ENCODE measurements at places on chromosomes 6 and 20. TPM values are rescaled to one million over a fixed set of nuclear protein-coding genes. Genes with fewer than 3 reads are reported as not detected.

SLC22A16 gene
- total RNA-seq = not detected

DNA sequence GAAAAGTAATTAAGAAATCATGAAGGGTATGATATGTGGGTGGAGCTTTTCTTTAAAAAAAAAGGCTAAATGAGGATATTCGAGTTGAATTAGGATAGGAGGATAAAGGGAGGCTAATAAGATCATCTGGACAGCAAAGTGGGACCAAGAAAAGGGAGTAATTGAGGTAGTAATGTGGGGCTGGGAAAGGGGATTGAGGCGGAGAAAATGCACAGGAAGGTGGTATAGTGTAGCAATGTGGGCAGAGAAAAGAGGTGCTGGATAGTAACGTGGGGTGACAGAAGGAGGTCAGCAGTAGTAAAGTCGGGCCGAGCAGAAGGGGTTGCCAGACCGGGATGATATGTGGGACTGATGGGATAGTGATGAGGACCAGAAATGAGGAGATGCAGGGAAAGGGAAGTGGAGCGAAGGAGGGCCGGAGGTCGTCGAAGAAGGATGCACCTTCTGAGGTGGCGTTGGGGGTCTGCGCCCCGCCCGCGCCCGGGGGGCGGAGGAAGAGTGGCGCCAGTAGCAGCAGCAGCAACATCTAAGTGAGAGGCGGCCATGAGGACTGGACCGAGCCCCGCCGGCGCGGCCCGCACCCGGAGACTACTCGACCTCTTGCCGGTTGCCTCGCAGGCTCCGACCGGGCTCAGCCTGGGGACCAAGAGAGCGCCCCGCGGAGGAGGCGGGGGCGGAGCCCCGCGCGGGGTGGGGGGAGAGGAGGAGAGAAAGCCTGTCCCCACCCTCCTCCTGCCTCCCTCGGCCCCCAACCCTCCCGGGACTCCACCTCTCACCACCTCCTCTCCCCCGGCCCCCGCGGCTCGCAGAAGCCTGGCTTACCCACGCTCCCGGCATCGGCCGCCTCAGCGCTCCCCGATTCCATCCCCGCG is 887 bp downstream of the GABBR1 start:
- no peaks in the 10 kb centered on the region for H3K27me3 ChIP-seq
- no peak overlapping the region for H3K27ac ChIP-seq
- no peaks in the 10 kb centered on the region for H3K36me3 ChIP-seq
- H3K4me1 ChIP-seq = peaks cover 45% of the 10 kb centered on the region
- peak; percentile 37 for DNase-seq

DNA sequence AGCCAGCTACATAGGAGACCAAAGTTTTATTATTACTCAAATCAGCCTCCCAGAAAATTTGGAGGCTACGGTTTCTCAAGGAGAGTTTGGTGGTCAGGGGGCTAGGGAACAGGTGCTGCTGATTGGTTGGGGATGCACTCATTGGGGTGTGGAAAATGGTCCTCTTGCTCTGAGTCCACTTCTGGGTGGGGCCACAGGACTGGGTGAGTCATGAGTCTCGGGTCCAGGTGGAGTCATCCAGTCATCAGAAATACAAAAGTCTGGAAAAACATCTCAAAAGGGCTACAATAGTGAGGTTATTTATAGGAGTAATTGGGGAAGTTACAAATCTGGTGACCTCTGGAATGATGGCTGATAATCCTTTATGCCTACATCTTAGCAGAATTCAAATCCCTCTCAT is 54.3 kb upstream of the SLC22A16 start:
- no peaks in the 10 kb centered on the region for H3K27me3 ChIP-seq
- DNase-seq = no peak
- H3K4me1 ChIP-seq = peaks cover 4% of the 10 kb centered on the region
- no peak overlapping the region for H3K27ac ChIP-seq

DNA sequence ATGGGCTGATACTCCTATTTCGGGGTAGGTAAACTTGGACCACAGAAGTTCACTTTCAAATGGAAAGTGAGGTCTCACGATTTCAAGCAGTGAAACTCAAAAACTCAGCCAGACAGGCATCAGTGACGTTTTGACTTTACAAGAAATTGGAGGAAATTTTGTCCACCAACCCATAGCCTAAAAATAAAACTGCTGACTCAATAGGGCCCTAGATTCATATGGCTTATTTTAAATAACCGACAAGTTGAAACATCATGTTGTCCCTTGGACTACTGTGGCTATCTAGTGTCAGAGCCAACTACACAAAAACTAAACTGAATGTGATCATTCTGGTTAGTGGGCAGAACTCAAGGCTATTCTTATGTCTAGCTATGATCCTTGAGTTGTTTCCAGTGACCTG is 486.3 kb downstream of the GRIK2 start:
- H3K27me3 ChIP-seq = no peaks in the 10 kb centered on the region
- H3K4me3 ChIP-seq = no peak overlapping the region
- no peaks in the 10 kb centered on the region for H3K36me3 ChIP-seq
- no peak overlapping the region for H3K27ac ChIP-seq
- DNase-seq = no peak

DNA sequence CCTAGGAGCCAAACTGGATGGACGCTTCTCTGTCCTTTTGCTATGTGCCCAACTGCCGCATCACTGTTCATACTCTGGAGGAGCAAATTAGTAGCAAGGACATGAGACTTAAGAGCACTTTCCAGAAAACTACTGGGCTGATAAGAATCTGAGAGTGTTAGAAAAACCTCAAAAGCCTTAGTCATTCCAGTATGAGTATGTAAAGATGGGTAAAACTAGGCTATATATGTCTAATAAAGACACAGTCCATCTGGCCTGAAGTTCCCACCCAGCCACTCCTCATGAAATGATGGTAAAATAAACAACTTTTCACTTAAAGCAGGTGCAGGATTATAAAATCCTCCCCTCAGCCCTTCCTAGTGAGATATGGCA is 30.6 kb downstream of the SHLD1 start:
- H3K27ac ChIP-seq = no peak overlapping the region
- peaks cover 52% of the 10 kb centered on the region for H3K36me3 ChIP-seq
- no peaks in the 10 kb centered on the region for H3K27me3 ChIP-seq
- no peak for DNase-seq

DNA sequence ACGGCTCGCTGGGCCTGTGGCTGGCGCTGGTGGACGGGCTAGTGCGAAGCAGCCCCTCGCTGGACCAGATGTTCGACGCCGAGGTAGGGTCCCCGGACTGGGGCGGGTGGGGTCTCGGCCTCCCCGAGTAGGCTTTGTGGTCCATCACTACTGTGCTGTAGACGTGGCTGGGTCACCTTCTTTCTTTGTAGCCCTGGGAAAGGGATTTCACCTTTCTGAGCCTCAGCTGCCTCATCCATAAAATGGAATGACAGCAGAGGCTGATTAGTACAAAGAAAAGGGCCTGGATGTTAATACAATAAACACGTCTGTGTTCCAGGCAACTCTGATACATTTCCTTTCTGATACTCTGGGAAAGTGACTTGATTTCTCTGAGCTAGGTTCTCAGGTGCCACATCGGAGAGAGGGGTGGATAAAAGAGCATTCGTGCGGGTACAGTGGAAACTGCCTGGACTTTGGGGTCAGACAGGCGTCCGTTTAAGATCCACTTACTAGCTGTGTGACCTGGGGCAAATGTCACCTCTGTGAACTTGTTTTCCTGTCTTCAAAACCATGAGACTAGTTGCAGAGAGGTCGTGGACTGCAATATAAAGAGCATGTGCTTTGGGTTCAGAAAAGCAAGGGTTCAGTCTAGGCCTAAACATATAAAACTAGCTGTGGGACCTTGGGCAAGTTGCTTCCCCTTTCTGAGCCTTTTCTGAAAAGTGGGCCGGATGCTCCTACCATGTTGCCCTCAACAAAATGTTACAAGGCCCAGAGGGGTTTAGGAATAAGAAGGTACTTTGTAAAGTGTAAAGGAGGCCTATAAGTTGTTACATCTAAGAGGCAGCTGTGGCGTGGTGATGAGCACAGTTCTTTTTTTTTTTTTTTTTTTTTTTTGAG is 896 bp downstream of the SYS1 start:
- H3K27me3 ChIP-seq = no peaks in the 10 kb centered on the region
- H3K27ac ChIP-seq = peak overlapping the region; percentile 99
- DNase-seq = no peak
- peaks cover 55% of the 10 kb centered on the region for H3K4me1 ChIP-seq

Measured in CD4-positive, alpha-beta T cell (primary cell).